Vagina (tissue), 2 donors: ENCODE measurements at places on chromosomes 16 and 17.
A peak's percentile ranks its signal among the peaks of the same experiment; 100 is the strongest.

- DNase-seq: no peak
These were observed 2.1 kb downstream of the IRX5 start for GRCh38 chr16:54932737-54933254.

GRCh38 chr16:89949756-89950155, 1.2 kb downstream of the DEF8 start:
- no peak for DNase-seq

GRCh38 chr16:51376080-51376479, 225.0 kb upstream of the SALL1 start:
- DNase-seq: no peak

- no peak for DNase-seq
These were observed 276.1 kb downstream of the SLC39A11 start for GRCh38 chr17:72816406-72816805.

DNA sequence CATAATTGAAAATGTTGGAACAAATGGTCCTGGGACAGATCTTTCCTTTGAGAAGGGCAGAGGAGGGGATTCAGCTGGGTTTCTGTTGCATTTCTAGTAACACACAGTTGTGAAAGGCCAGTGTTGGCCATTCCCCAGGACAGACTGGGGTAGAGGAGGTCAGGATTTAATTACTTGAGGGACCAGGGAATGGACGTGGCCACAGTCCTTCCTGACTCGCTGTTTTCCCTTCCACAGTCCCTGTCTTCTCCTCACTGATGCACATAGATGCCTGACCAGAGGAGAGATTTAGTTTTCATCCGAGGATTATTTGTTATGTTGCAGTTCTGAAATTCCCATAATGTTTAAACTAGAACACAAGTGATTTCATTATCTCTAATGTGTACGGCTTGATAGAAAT, 25.2 kb upstream of the HEATR6 start:
- DNase-seq: peak; percentile 60
